Trophoblast cell (in vitro differentiated cells and primary cell): ENCODE measurements at places on chromosomes 6 and 20.

DNA sequence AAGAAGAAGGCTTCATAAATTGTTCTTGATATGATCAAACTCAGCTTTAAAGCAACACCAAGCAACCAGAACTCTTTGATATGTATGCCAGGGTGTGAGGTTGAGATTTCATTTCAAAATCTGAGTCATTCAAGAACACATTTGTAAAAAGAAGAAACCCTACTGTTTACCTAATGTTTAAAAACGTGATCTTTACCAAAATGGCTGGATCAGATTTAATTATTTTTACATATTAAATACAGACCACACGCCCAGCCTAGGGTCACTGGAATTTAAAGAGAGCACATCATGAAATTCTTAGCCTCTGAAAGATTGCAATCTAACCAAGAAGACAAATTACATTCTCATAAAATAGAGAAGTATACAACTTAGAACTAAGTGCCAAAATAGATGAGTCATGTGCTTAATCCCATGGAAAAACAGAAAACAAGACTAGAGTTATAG is 206.8 kb upstream of the SMLR1 start:
- no peaks in the 10 kb centered on the region for H3K27me3 ChIP-seq
- no peak overlapping the region for H3K4me3 ChIP-seq
- no peaks in the 10 kb centered on the region for H3K36me3 ChIP-seq
- H3K27ac ChIP-seq, result no peak overlapping the region
- DNase-seq, result no peak

- no peaks in the 10 kb centered on the region for H3K27me3 ChIP-seq
- no peak for DNase-seq
- H3K4me1 ChIP-seq, result peaks cover 5% of the 10 kb centered on the region
- no peak overlapping the region for H3K4me3 ChIP-seq
- no peak overlapping the region for H3K27ac ChIP-seq
- H3K36me3 ChIP-seq, result peaks cover 11% of the 10 kb centered on the region
Observed at GRCh38 chr6:161256407-161256806, 17.5 kb downstream of the AGPAT4 start.

DNA sequence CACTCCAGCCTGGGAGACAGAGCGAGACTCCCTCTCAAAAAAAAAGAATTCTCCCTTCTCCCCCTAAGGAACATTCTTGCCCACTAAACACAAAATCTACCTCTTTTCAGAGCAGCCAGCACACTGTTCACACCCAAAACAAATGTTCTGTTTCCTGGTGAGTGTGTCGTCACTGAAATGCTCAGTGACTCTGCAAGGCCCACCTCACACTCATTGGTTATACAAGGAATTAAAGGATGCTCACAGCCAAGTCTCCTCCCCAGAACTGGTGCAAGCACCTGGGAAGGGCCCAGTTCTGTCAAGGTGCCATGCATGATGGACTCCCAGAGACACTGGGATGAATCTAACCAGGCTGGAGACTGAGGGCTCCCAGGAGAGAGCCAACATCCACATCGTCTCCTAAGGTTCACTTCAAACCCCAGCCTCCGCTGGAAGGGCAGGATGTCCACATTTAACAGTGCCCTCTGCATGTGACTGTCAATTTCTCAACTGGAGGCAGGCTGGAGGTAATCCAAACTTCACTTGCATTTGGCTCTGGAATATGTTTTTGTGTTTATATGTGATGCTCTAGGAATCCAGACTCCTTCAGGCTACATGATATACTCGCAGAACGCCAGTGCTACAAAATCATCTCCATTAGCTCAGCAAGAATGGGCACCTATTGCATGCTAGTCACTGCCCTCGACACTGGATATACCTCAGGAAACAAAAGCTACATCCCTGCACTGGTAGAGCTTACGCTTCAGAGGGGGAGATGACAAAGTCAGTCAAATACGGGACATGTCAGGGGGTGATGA is 7.1 kb downstream of the RRBP1 start:
- no peak overlapping the region for H3K4me3 ChIP-seq
- H3K27ac ChIP-seq, result no peak overlapping the region
- no peaks in the 10 kb centered on the region for H3K27me3 ChIP-seq
- peaks cover 6% of the 10 kb centered on the region for H3K4me1 ChIP-seq
- H3K36me3 ChIP-seq, result peaks cover 30% of the 10 kb centered on the region

- H3K27ac ChIP-seq, result no peak overlapping the region
- no peaks in the 10 kb centered on the region for H3K27me3 ChIP-seq
- H3K36me3 ChIP-seq, result no peaks in the 10 kb centered on the region
- H3K4me3 ChIP-seq, result no peak overlapping the region
- H3K4me1 ChIP-seq, result no peaks in the 10 kb centered on the region
Observed at GRCh38 chr6:99011151-99011550, 63.4 kb upstream of the FBXL4 start.

- DNase-seq, result no peak
- H3K27ac ChIP-seq, result no peak overlapping the region
- H3K4me1 ChIP-seq, result peaks cover 2% of the 10 kb centered on the region
- no peak overlapping the region for H3K4me3 ChIP-seq
- H3K27me3 ChIP-seq, result no peaks in the 10 kb centered on the region
- H3K36me3 ChIP-seq, result no peaks in the 10 kb centered on the region
Observed at GRCh38 chr6:43858161-43859153, 88.4 kb downstream of the VEGFA start.

DNA sequence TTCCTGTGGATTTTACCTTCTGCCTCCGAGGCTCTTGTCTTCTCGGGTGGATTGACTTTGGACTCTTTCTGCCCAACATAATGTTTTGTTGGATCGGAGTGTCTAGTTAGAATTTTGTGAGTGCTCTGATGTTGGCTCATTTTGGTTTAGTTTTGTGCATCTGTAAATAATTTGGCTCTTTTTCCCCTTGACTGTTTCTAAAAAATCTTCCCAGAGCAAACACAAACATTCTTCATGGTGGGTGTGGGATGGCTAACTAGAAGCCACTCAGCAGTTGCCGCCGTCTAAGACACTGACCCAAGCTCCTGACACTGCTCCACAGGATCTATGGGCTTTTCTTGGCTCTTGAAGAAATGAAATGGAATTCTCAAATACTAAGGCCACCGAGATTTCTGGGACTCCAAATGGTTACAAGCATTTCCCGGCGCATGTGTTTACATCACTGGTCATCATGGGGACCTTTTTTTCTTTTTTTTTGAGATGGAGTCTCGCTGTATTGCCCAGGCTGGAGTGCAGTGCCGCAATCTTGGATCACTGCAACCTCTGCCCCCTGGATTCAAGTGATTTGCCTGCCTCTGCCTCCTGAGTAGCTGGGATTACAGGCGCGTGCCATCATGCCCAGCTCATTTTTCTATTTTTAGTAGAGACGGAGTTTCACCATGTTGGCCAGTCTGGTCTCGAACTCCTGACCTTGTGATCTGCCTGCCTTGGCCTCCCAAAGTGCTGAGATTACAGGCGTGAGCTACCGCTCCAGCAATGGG is 92.0 kb upstream of the FRMD1 start:
- no peak overlapping the region for H3K27ac ChIP-seq
- H3K4me1 ChIP-seq, result no peaks in the 10 kb centered on the region
- no peaks in the 10 kb centered on the region for H3K36me3 ChIP-seq
- H3K4me3 ChIP-seq, result no peak overlapping the region
- DNase-seq, result no peak
- H3K27me3 ChIP-seq, result no peaks in the 10 kb centered on the region

DNA sequence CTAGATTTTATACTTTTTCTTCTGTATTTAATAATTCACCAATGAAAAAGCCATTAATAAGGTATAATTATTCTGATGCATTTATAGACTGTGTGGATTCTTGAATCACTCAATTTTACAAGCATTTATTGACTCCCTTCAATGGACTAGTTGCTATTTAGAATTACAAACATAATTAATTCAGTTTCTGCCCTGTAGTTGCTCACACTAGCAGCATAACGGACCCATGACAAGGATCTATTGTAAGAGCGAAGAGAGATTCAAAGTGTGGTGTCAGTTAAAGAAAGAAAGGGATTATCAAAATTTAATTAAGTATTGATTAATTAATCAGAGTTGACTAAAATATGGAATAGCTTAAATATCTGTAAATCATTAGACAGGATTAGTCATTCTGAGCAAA is 602.6 kb upstream of the PTCHD4 start:
- no peak for DNase-seq
- H3K27ac ChIP-seq, result no peak overlapping the region
- H3K27me3 ChIP-seq, result no peaks in the 10 kb centered on the region
- no peaks in the 10 kb centered on the region for H3K4me1 ChIP-seq
- no peak overlapping the region for H3K4me3 ChIP-seq

DNA sequence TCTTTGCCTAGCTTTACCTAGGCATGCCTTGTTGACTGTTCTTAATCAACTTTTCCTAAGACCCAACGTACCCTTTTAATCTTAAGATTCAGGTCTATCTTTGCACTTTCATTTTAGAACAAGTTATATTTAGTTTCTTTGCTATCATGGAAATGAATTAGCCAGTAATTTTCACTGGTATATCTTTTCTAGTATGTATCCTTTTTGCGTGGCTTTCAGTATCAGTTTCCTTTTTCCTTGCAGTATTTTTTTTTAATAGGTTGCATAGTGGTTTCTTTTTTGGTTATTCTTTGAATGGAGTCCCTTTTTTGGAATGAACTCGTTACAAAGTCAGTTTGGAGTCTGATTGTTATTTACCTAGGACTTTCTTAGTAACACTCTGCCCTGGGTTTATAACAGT is 7.3 kb downstream of the ANKEF1 start:
- H3K36me3 ChIP-seq, result peaks cover 2% of the 10 kb centered on the region
- no peaks in the 10 kb centered on the region for H3K4me1 ChIP-seq
- DNase-seq, result no peak
- H3K27me3 ChIP-seq, result no peaks in the 10 kb centered on the region
- no peak overlapping the region for H3K27ac ChIP-seq

GRCh38 chr6:7674291-7674690 is 51.6 kb upstream of the BMP6 start:
- no peak overlapping the region for H3K4me3 ChIP-seq
- H3K27me3 ChIP-seq, result no peaks in the 10 kb centered on the region

DNA sequence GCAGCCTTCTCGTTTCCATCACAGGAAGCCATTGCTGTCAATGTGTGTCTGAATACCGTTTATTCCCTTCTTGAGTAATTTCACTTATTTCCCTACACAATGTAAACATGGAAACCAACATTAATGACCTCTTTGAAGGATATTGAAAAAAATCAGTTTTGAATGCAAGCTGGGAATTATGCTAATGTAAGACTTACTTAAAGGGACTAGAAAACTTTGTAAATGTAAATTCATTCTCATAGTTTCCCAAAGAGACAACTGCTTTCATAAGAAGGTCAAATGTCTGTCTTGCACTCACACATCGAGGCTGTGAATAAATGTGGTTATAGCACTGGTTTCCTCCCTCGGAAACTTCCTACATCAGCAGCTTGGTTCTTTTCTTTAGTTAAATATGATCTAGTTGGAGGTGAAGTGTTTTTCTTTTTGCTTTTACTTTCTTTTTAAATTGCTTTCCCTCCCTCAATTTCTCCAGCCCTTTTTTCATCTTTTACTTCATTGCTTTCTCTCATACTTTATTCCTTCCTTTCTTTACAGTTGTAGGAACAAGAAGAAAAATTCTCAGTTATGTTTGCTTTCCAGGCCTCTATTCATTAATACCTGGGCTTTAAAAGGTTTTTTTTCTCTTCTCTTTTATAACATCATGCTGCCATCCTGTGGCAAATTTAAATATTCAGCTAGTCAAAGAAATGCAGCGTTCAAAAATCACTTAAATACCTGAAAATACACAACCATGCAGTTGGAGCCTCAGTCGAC is 108.3 kb downstream of the TNFAIP3 start:
- DNase-seq, result no peak
- H3K4me1 ChIP-seq, result peaks cover 3% of the 10 kb centered on the region
- H3K27ac ChIP-seq, result no peak overlapping the region
- no peaks in the 10 kb centered on the region for H3K27me3 ChIP-seq
- no peaks in the 10 kb centered on the region for H3K36me3 ChIP-seq

DNA sequence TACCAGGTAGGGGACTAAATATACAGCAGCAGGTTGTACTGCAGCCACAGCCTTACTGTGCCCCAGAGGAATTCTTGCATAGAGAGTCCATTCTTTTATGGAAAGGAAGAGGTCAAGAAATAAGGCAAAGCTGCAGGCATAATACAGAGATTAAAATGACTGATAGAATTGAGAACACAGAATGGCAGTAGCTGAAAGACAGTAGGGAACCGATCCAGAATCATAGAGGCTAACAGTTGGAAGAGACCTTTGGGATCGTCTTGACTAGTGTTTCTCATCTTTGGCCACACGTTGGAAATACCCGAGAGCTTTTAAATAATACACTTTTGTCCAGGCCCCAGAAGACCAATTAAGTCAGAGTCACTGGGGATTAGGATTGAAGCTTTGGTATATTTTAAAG is 492.6 kb upstream of the SOX4 start:
- H3K27me3 ChIP-seq, result no peaks in the 10 kb centered on the region
- H3K27ac ChIP-seq, result no peak overlapping the region
- no peak overlapping the region for H3K4me3 ChIP-seq
- no peaks in the 10 kb centered on the region for H3K36me3 ChIP-seq
- no peak for DNase-seq

- DNase-seq, result no peak
- H3K4me3 ChIP-seq, result peak overlapping the region; percentile 46
- H3K27ac ChIP-seq, result no peak overlapping the region
- no peaks in the 10 kb centered on the region for H3K4me1 ChIP-seq
- no peaks in the 10 kb centered on the region for H3K36me3 ChIP-seq
Observed at GRCh38 chr20:62998449-62998848, 8.3 kb downstream of the BHLHE23 start.

DNA sequence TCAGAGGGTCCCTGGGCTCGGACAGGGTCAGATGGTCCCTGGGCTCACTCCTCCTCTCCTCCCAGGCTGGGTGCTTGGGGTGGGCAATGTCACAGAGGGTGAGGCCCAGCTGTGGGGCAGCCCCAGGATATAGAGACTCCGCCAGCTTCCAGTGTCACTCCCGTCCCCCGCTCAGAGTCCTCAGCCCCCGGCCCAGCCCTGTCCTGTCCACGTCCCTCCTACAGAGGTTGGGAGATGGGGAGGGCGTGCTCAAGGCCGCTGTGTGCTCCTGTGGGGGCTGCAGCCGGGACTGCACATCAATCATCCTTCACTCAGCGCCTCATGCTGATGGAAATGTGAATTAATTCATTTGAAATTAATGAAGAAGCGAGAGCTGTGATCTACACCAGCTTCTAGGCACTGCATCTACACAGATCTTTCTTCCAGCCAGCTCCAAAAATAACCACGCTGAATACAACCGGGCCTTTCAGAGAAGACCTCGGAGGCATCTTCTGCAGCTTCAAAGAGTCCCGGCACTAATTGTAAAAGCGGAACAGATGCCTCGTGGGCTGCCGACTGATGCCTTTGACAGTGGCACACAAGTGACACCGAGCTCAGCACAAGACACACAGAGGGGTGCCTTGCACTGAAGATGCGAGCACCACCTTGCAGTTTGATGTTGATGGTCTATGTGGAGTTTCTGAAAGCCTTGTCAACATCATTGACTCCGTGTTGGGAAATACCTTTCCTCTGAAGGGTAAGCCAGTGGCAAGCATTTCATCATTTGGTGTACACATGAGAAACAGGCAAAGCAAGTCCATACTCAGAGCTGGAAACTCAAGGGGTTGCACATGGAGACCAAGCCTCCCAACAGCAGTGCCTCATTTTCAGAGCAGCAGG is 39.3 kb downstream of the DACT2 start:
- no peak overlapping the region for H3K27ac ChIP-seq
- no peak overlapping the region for H3K4me3 ChIP-seq
- H3K4me1 ChIP-seq, result peaks cover 3% of the 10 kb centered on the region
- no peaks in the 10 kb centered on the region for H3K27me3 ChIP-seq
- H3K36me3 ChIP-seq, result no peaks in the 10 kb centered on the region

- no peaks in the 10 kb centered on the region for H3K4me1 ChIP-seq
- no peak overlapping the region for H3K27ac ChIP-seq
- H3K4me3 ChIP-seq, result no peak overlapping the region
- no peak for DNase-seq
Observed at GRCh38 chr6:105667056-105667455, 264.2 kb upstream of the PREP start.

- H3K27ac ChIP-seq, result no peak overlapping the region
- H3K27me3 ChIP-seq, result no peaks in the 10 kb centered on the region
- H3K36me3 ChIP-seq, result no peaks in the 10 kb centered on the region
Observed at GRCh38 chr20:18662279-18663040, 74.6 kb downstream of the DTD1 start.
